ENCODE measurements at places on chromosomes 12 and 14.

DNA sequence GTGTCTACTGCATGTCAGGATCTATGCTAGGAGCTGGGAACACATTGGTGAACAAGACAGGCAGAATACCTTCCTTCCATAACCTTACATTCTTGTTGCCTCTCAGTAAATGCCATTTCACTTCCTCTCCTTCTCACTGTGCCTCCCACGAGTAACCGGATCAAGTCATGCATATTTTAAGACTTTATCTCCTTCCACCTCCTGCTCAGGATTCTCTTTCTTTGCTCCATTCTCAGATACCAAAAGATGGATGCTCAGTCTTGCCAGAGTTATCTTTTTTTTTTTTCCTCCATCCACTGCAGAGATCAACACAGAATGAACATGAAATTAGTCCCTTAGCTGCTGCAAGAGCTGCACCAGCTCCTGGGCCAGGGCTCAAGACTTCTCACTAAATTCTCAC lies 20.0 kb upstream of the APPL2 start:
- DNase-seq: no peak

DNA sequence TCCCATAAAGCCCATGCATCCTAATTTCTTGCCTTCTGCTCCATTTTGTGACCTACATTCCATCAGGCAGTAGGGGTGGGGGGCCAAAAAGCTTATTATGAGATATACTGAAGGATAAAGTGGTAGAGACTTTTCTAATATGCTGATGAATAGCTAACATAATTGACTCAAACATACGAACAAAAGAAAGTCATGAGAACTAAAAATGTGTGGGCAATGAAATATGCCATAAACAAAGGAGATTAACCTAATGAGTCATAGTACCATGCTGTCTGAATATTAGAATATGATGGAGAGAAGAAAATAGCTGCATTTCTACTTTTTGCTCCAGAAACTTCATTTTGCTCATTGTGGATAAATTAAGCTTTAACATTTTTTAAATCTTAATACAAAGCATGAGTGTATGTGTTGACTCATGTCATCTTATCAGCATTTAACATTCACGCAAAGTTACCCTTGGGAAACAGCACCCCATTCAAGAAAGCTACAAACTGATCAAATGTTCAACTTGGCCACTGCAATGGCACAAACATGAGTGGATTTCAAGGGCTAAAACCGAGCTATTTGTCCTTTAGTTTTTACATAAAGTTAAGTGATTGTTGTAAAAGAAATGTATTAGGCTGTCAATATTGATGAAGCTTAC lies 64.0 kb upstream of the DIO2 start:
- DNase-seq: no peak

DNA sequence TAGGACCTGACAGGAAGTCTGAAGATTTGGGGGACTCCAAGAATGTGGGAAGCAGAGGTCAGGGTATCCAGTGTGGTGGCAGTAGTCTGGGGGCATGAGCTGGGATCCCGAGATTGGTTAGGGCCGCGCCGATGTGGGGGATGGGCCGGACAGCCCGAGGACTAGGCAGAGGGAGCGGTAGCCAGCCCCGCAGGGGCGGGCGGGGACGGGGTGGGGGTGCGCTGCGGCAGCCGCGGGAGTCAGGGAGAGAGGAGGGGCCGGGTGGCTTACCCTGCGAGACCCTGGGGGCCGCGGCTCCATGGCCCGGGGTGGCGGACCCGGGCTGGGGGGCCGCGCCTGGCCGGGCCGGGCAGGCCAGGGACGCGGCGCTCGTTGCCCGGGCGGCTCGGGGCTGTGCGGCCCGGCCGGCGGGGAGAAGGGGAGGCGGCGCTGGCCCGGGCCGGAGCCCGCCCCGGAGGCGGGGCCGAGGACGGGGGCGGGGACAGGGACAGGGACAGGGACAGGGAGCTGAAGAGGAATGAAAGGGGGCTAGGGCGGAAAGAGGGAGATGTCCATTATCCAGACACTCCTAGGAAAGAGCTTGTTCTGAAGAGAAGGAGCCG lies 5.6 kb downstream of the ZNF385A start:
- peak; percentile 48 for DNase-seq

GRCh38 chr12:72570601-72571000 lies 298.4 kb downstream of the TRHDE start:
- peak; percentile 45 for DNase-seq

DNA sequence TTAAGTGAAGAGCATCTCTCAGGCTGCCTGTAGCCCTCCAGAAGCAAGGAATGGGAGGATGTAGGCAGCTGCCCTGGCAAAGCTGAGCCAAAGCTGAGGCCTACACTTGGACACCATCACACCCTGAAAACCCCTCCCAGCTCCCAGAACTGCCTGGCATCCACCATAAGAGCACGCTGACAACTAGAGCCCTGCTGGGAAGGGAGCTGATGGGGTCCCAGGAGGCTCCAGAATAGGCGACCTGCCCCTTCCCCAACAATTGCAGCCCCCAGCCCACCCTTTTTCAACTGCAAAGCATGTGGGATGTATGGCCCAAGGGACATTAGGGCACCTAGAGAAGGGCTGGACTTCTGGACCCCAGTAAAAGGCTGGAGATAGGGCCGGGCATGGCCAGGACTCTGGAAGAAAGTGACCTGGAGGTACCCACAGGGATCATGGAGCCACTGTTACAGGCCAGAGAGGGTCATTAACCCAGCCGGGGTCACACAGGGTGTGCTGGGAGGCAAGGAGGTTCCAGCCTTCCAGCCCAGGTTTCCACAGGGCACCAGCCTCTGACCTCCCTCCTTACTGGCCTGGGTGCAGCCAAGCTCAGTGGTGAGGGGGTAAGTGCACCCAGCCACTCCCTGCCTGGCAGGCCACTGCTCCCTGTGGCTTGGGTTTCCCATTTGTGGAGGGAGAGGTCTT lies 27.8 kb downstream of the FAM222A start:
- no peak for DNase-seq

Data from MM.1S (cell line).